ENCODE measurements at places on chromosomes 2 and 18.

GRCh38 chr2:185208261-185208660 is 530.3 kb upstream of the FSIP2 start:
- DNase-seq: no peak

DNA sequence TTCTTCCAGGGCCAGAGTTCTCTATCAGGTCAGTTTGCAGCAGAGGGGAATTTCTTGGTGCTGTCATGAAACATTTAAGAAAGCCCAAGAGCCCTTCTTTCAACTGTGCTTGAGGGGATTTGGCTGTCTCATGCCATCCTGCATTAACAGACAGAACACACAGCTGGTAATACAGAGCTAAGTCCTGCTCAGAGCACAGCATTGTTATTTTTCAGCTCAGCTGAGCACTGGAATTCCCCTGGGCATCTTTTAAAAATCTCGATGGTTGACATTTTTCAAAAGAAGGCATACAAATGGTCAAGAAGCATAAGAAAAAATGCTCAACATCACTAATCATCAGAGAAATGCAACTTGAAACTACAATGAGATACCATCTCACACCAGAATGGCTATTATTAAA is 14.9 kb upstream of the IL1R2 start:
- no peak for DNase-seq

GRCh38 chr18:28040211-28040610 is 136.7 kb downstream of the CDH2 start:
- DNase-seq: no peak

GRCh38 chr2:42007551-42007950 is 40.3 kb upstream of the PKDCC start:
- DNase-seq: no peak

DNA sequence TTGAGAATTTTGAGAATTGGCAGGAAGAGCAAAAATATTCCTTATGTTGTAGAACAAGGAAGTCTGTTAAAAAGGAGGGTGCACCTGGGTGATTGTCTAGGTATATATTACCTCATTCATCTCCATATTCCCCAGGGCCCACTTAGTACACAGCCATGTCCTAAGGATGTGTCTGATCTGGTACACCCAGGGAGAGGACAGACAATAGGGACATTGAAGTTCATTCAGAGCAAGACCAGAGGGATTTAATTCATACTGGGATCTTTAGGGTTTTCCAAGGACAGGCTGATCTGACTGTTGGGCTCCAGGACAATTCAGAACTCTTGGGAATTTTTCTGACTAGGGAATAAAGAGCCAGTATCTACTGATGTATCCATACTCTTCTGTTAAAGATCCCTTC is 112.1 kb downstream of the PHLPP1 start:
- DNase-seq: no peak

- no peak for DNase-seq
These were observed 15.2 kb downstream of the NFATC1 start for GRCh38 chr18:79410731-79411613.

GRCh38 chr2:199307461-199307860 is 150.3 kb downstream of the SATB2 start:
- DNase-seq: no peak

DNA sequence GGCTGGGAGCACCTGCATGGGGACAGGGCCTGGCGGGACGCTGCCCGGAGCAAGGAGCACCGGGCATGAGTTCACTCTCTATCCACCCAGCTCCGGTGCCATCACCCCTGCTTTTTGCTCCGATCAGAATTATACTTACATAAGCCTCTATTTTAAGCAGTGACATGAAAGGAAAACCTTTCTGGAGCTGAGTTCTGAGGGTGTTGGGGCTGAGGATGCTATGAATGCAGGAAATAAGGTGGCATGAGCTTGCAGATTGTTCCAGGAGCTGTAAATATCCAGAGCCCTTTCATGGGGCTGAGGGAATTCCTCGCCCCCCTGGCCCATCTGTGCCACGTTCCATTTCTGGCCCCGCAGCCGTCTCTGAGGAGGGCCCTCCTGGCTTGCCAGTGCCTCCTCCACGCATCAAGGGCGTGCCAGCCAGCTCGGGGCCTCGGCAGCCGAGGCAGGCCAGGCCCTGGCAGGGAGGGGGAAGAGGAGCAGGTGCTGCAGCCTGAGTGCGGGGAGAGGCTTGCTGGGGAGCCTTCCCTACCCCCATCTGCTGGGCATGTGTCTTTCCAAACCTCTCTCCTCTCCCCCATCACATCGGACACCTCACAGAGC is 91.7 kb upstream of the MCFD2 start:
- DNase-seq: no peak

GRCh38 chr2:183579686-183580085 is 455.4 kb downstream of the NUP35 start:
- DNase-seq: no peak

DNA sequence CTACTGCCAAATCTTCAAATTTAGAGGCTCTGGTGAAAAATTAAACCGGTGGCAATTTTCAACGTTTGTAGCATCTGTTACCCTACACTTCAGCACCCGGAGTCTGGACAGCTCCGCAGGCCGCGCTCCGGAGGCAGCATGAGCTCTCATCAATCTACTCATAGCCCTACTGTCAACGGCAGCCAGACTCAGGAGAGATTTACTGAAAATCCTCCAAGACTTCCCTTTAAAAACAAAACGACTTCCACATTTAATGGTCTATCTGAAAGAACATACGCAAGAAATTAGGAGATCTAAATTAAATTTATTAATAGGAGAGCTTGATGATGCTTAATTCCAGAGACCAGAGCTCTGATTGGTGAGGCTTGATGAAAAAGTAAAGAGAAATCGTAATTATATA is 970 bp upstream of the ADCYAP1 start:
- peak; percentile 24 for DNase-seq

DNA sequence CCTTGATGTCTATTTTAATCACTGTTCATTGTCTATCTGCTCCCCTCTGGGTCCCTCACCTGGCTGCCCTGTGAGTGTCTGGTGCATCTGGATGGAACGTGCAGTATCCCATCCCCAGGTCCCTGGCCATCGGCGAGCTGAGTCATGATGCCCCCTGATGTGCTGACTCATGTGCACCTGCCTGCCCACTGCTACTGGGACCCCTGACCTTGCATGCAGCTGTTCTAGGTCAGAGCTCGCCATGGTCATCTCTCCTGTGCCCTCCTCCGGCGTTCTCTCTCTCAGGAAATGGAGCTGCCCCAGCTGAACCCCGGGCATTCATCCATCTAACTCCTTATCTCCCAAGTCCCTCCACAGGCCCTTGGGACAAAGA is 516.2 kb upstream of the HS6ST1 start:
- no peak for DNase-seq

DNA sequence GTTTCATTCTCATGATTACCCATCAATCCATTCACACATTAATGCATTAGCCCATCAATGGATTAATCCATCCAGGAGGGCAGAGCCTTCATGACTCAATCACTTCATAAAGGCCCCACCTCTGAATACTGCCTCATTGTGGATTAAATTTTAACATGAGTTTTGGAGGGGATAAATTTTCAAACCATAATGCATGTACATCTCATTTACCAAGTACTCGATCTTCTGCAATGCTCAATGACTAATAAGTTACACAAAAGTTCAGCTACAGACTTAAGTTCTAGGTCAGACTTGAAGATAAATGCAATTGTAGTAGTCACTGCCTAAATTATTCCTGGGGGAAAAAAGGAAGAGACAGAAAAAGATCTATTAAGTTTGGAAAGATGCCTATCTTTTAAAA is 120.0 kb upstream of the OSR1 start:
- DNase-seq: no peak

DNA sequence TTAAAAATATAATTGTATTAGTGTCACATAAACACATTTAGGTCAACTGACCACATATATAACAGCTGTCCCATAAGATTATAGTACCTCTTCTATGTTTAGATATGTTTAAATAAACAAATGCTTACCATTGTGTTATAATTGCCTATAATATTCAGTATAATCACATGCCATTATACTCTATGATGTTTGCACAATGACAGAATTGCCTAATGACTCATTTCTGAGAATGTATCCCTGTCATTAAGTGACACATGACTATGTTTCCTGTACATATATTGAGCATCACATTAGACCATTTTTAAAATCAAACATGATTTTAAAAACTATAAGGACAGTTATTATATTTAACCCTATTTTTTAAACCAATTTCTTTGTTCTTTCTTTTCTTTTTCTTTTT is 89.8 kb downstream of the HS6ST1 start:
- DNase-seq: no peak

GRCh38 chr2:120523766-120524165 is 177.8 kb downstream of the INHBB start:
- no peak for DNase-seq

GRCh38 chr2:183868707-183869106 is 729.6 kb upstream of the ZNF804A start:
- no peak for DNase-seq

DNA sequence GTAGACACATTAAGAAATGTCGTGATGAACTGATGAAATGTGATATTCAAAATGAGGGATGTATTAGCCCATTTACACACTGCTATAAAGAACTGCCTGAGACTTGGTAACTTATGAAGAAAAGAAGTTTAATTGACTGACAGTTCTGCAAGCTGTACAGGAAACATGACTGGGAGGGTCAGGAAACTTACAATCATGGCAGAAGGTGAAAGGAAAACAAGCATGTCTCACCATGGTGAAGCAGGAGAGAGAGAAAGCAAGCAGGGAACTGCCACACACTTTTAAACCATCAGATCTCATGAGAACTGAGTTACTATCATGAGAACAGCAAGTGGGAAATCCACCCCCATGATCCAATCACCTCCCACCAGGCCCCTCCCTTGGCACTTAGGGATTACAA is 1010.8 kb upstream of the CELF4 start:
- DNase-seq: no peak

DNA sequence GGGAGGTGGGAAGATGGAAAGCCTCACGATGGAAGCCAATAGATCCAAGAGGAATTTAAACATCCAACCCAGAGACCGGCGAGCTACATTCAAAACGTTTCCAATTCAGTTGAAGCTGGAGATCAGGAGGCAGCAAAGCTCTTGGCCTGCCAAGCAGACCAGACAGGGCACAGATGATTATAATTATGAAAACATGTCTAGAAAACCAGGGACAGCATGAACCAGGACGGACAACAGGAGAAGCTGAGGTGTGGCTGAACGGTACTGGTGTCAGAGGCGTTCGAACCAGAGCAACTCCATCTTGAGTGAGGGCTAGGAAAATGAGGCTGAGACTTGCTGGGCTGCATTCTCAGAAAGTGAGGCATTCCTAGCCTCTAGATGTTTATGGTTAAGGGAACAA is 102.2 kb upstream of the CCDC150 start:
- DNase-seq: no peak

DNA sequence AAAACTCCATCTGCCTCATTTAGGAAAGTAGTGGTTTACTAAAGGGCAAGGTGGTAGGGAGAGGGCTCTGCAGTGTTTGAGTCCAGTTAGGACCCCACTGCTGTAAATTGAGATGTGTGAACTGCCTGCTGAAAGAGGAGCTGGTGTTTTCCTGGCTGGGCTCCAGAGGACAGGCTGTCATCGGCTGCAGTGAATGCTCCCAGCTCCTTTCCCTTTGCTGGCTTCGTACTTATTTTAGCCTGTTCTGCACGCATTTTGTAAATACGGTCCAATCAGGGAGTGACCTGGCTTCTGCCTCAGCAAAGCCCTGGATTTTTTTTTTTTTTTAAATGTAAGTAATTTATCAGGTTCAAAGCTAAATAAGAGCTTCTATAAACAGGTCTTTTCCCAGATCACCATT is 37.5 kb downstream of the SLC4A3 start:
- no peak for DNase-seq

GRCh38 chr2:169768262-169768995 is 30.2 kb upstream of the SSB start:
- no peak for DNase-seq

Measured in stimulated activated CD8-positive, alpha-beta memory T cell treated with anti-CD3 and anti-CD28 coated beads, Interleukin-7, amount 100 ng/mL, for 48 hours (primary cell).